ENCODE measurements at places on chromosomes 4 and X.

DNA sequence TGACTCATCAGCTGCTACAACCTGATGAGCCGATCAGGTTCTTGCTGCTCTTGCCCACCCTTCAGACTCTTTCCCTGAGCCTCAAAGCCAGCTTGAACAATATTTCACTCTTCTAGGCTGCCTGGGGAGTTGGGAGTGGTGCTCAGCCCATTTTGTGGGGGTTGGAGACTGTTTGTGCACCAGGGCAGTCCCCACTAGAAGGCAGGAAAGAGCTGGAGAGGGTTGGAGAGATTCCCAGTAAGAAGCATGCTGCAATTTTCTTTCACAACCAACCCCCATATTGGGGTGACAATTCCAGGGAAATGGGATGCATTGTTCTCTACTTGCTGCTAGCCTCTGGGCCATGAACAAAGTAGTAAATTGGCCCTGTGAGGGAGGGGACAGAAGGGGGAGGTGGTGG, 44.1 kb downstream of the SLC16A2 start:
- no peak for DNase-seq

DNA sequence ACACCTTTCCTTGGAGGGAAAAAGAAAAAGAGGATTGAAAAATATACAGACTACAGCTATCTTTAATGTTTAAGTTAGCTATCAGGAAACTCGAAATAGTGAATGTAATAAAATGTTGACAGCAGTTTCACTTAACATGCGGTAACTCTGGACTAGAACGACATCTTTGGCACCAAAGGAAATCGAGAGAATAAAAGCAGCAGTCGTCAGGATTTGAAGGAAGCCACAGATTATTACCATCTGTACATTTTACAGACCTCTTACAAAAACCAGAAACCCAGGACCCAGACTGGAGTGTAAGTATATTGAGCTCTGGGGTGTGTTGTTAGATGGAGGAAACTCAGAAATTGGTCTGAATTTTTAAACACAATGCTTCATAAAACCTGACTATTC, 51.6 kb upstream of the STOX2 start:
- no peak for DNase-seq

GRCh38 chrX:129932821-129933321, 26.9 kb downstream of the UTP14A start:
- DNase-seq = no peak

DNA sequence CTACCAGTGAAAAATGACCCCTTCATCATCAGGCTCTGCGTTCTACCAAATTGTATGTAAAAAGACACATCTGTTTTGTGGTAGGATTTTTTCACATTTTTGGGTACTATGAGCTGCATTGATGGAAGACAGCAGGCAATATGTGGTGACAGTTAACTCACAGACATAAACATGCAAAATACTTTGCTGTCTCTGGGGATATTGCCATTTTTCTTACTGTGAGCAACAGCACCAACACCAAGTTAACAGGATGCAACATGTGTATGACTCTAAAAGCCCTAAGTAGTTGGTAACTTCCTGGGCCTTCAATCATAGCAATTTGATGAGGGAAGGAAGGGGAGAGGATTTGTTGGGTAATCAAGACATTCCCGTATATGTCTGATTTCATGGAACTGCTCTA, 56.4 kb upstream of the DRP2 start:
- no peak for DNase-seq

GRCh38 chr4:7132249-7132648, 60.1 kb upstream of the SORCS2 start:
- DNase-seq = no peak

DNA sequence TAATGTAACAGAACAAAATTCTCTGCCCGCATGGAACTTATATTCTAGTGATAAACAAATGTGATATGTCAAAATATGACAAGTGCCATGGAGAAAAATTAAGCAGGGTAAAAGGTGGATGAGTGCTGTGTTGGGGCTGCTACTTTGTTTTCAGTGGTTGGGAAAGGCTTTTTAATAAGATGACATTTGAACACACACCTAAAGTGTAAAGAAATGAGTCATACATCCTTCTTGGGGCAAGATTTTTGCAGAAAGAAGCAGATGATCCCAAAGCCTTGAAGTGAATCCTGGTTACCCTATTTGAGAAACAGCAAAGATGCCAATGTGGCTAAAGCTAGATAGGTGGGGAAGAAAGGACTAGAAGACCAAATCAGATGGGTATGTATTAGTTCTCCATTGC, 564.1 kb downstream of the INPP4B start:
- no peak for DNase-seq

DNA sequence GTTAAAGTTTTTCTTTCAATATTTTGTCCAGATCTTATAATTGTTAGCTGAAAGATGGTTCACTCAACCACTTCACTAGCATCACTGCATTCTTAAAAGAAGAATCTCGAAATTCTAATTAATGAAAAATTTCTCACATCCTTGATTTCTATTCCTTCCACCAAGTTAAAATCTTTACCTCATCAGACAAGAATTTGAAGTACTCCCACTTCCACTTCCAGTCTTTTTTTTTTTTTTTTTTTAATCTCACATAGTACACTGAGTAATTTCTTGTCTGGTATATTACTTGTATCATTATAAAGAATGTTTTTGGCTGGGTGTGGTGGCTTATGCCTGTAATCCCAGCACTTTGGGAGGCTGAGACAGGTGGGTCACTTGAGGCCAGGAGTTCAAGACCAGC, 73.2 kb downstream of the FBXW7 start:
- no peak for DNase-seq

DNA sequence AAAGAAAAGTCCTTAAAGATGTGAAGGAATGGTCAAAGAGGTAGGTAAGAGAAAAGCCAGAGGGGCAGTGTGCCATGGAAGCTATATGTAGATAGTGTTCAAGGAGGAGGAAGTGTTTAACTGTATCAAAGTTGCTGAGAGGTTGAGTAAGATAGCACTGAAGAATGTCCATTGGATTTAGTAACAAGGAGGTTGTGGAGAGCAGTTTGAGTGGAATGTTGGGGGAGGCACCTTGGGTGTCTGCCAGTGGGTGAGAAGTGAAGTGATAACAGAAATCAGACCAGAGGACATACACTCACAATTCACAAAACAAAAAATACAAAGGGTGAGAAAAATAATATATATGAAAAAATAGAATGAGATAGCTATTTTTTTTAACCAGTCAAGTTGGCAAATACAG, 121.3 kb upstream of the AMOT start:
- DNase-seq = no peak

GRCh38 chrX:81336455-81337152, 134.7 kb downstream of the SH3BGRL start:
- DNase-seq = no peak

GRCh38 chr4:129645461-129645860, 549.5 kb downstream of the C4orf33 start:
- no peak for DNase-seq

- DNase-seq = peak; percentile 38
Observed at GRCh38 chr4:30281986-30282385, 438.2 kb upstream of the PCDH7 start.

- DNase-seq = no peak
Observed at GRCh38 chr4:5888222-5889001, 4.5 kb downstream of the CRMP1 start.

DNA sequence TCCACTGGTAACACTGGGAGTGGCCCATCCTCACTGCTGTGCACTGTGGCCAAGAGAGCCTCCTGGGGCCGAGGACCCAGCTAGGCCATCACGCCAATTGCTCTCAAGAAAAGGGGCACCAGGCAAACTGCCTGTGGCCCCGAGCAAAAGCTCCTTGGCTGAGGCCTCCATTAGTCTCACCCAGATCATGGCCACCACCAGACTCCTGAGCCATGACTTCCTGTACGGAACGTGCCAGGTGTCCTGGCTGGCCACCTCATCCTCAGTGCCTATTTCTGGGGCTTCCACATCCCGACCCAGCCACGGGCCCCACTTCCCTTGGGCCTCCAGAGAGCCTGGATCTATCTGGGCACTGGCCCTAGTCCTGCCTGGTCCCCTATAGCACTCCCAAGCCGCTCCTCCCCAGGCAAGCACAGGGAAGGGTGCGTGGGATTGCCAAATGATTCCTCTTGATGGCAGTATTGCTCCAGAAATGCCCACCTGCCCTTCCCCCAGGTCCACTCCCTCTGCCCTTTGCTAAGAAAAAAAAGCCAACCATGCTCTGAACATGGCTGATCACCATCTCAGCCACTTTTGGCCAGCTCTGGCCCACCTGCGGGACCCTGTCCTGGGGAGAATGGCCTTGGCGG, 212.6 kb upstream of the AGTR2 start:
- no peak for DNase-seq

GRCh38 chr4:152961773-152962115, 25.6 kb downstream of the FHDC1 start:
- DNase-seq = no peak

- DNase-seq = no peak
Observed at GRCh38 chrX:150092549-150092948, 154.3 kb upstream of the EOLA2 start.

- DNase-seq = no peak
Observed at GRCh38 chr4:159240687-159241086, 137.8 kb downstream of the RAPGEF2 start.

DNA sequence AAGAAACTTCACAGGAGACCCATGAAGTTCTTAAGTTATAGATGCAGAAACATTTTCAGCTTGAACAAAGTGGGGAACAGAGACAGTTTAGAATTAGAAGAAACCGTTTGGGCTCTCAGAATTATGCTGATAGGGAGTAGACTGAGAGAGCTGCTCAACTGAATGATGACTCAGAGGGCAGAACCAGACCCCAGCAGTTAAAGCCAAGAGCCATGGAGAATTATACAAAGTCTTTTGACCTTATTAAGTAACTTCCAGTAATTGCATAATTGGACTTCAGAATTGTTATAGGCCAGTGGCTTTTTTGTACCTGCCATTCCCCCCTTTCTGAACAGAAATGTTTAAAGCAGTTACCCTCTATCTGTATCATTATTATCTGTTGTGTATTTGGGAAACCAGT, 642.1 kb downstream of the CCSER1 start:
- DNase-seq = no peak

GRCh38 chr4:973431-974397, at the start of gene DGKQ:
DGKQ (minus strand) TSS chr4:973569; CDS start chr4:973482, 87 bp downstream.
- DNase-seq = no peak

GRCh38 chrX:104281564-104281963, 26.8 kb upstream of the ESX1 start:
- DNase-seq = no peak

DNA sequence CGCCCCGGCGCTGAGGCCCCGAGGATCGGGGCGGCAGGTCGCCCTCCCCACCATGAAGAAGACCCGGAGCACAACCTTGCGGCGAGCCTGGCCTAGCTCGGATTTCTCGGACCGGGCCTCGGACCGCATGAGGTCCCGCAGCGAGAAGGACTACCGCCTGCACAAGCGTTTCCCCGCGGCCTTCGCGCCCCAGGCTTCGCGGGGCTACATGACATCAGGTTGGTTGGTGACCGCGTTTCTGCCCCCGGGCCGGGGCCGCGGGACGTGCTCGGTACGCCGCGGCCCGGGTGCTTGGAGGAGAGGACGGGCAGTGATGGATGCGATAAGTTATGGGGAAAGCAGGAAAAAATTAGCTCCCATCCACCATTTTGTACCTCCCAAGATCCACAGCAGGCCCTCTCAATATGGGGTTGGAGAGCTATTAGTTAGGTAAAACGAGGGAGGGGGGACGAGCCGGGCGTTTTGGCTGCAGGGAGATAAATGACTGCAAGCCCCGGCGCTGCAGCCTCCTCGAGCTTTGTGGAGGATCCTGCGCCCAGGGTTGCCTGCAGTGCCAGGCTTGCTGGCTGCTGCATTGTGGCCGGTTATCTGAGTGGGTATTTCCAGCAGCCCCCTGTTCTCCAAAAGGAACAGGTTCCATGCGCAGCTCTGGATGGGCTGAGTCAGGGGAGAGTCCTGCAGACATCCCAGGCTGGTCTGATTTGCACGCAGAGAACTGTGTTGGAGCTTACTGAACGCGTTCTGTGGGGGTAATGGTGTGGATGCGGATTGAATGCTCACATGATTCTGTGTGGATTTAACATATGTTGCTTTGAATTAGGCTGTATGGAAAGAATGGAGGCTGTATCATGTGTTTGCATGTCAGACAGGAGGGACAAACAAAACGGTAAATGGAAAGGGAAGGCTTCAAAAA, 1.9 kb downstream of the STOX2 start:
- peak; percentile 5 for DNase-seq

DNA sequence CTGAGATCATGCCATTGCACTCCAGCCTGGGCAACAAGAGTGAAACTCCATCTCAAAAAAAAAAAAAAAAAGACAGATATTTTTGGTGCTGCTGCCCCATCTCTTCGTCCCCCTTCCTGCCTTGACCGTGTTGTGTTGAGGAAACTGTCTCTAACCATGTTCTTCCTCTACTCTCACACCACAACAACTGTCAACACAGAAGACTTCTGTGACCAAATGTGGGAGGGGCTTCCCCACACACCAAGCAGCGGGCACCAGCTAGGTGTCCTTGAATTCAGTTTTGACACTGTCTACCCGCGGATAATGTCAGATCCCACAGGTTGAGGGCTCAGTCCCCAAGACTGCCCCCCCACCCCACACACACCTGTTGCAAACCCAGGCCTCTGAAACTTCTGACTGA, 104.7 kb upstream of the BCOR start:
- no peak for DNase-seq

DNA sequence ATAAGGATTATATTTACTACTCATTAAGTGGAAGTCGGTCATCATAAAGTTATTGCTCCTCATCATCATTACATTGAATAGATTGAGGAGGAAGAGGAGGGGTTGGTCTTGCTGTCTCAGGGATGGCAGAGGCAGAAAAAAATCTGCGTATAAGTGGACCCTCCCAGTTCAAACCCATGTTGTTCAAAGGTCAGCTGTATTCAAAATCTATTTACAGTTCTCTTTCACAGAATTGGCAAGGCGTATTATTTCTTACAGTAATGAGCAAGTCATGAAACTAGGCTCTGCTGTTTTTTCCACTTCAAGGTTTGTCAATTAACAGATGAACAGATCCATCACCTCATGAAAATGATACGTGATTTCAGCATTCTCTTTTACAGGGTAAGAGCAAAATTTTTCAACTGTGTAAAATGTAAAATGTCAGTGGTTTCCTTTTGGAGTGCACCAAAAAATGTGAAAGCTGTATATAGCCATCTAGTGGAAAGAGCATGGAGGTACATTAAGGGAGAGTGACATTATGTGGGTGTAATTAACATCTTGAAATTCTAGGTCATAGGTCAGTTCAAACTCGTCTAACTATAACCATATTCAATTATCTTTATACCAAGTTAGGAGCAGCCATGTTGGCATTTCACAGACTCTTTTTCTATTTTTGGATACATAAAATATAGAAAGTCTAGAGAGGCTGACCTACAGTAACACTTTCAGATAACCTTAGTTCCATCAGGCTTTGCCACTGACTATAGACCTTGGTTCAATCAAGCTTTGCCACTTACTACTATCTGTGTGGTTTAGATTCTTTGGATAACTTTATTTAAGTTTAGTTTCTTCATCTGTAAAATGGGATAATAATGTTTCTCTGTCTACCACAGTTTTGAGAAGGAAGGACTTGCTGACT, 30.1 kb downstream of the NEIL3 start:
- DNase-seq = no peak

GRCh38 chr4:161894493-161895167, 269.2 kb downstream of the FSTL5 start:
- no peak for DNase-seq
